ENCODE measurements at places on chromosomes 12 and 14.

GRCh38 chr12:92025462-92026207 is 120.0 kb downstream of the BTG1 start:
- H3K4me3 ChIP-seq: no peak overlapping the region
- DNase-seq: no peak
- no peak overlapping the region for H3K27ac ChIP-seq
- no peaks in the 10 kb centered on the region for H3K27me3 ChIP-seq
- H3K4me1 ChIP-seq: peaks cover 13% of the 10 kb centered on the region

GRCh38 chr12:68792952-68793351 is 15.0 kb upstream of the MDM2 start:
- DNase-seq: no peak
- H3K36me3 ChIP-seq: no peaks in the 10 kb centered on the region
- no peaks in the 10 kb centered on the region for H3K4me1 ChIP-seq
- H3K27ac ChIP-seq: no peak overlapping the region
- H3K4me3 ChIP-seq: no peak overlapping the region

GRCh38 chr12:129687731-129688130 is 216.1 kb downstream of the TMEM132D start:
- no peak for DNase-seq
- no peaks in the 10 kb centered on the region for H3K4me1 ChIP-seq
- no peaks in the 10 kb centered on the region for H3K36me3 ChIP-seq
- H3K27ac ChIP-seq: no peak overlapping the region
- H3K4me3 ChIP-seq: no peak overlapping the region

DNA sequence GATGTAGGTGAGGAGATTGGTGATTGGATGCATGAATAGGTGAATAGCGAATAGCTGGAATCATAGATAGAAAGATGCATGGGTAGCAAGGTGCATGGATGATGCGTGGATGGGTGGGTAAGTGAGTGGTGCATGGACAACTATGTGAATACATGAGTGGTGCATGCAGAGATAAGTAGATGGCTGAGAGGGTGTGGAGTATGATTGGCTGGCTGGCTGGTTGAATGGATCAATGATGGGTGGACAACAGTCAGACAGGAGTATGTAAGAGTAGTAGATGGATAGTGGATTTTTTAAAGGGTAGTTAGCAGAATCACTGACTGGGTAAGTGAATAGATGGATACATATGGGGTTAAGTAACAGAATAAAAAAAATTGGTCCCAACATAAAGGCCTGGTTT is 33.9 kb downstream of the SERPINA3 start:
- H3K27me3 ChIP-seq: no peaks in the 10 kb centered on the region
- no peaks in the 10 kb centered on the region for H3K4me1 ChIP-seq
- H3K27ac ChIP-seq: no peak overlapping the region
- DNase-seq: no peak

All from upper lobe of right lung (tissue), 1 donor.